ENCODE measurements at places on chromosomes 13 and 19.

- no peak for DNase-seq
Observed at GRCh38 chr13:59447031-59447430, 716.7 kb downstream of the DIAPH3 start.

- DNase-seq = no peak
Observed at GRCh38 chr13:22210134-22210930, 539.5 kb downstream of the FGF9 start.

- DNase-seq = no peak
Observed at GRCh38 chr13:45670189-45670885, 31.8 kb upstream of the CBY2 start.

DNA sequence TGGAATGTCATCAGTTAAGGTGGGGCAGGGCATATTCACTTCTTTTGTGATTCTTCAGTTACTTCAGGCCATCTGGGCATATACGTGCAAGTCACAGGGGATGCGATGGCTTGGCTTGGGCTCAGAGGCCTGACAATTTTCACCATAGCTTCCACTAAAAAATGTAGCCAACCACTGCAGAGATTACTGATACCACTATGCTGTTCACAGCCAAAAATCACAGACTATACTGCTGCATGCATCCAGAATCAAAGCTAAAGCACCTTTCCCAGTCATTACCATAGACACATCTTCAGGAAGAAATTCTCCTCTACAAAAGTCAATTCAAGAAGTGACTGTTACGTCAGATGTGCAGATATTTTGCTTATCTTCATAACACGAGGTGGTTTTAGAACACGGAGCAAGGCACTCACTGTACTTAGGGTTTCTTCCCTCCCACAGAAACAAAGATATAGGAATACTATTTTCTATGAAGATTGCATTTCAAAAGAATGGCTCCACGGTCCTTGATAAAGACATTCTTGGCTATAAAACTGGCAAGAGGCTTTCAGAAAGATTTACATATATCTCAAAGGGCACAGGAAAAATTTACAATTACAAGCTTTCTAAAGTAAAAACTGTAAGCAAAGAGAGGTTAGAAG, 1556.6 kb upstream of the PRR20A start:
- DNase-seq = no peak

GRCh38 chr13:29859971-29860370, 9.6 kb upstream of the UBL3 start:
- DNase-seq = no peak

GRCh38 chr13:22770891-22771290, 409.9 kb upstream of the SGCG start:
- no peak for DNase-seq

GRCh38 chr13:73492811-73493210, 434.0 kb downstream of the KLF5 start:
- no peak for DNase-seq

DNA sequence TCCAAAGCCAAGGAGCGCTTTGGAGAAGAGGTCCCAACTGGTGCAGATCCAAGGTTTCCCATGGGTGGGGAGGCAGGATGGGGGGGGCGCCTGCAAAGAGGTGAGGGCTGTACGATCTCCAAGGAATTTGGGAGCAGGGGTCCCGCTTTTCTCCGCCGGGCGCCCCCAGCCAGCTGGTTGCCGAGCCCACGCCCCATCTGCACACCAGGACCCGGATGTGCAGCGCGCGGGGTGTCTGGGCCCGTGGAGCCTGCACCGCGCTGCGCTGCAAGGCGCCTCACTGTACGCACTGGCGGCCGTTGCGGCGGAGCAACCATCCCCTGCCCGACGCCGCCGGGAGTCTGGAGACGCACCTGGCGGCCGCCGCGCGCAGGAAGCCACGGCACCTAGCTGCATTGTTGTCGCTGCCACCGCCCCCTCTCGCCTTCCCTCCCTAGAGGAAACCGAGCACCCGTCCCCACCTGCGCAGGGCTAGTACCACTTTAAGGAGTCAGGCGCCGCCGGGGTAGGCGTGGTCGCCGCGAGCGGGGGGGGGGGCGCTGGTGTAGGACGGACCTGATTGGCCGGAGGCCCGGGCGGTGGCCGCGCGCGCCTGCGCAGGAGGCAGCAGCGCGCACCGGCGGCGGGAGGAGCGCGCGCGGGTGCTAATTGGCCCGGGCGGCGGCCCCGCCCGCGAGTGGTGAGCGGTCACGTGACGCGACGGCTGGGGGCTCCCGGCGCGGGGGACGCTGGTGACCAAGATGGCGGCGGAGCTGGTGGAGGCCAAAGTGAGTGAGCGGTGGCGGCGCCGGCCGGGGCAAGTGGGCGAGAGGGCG, at the start of gene PIAS4:
TSS of gene PIAS4 (plus strand) at position 716 of the 815 bp plus-strand sequence. CDS start at position 741, 25 bp downstream.
- DNase-seq = peak; percentile 95

DNA sequence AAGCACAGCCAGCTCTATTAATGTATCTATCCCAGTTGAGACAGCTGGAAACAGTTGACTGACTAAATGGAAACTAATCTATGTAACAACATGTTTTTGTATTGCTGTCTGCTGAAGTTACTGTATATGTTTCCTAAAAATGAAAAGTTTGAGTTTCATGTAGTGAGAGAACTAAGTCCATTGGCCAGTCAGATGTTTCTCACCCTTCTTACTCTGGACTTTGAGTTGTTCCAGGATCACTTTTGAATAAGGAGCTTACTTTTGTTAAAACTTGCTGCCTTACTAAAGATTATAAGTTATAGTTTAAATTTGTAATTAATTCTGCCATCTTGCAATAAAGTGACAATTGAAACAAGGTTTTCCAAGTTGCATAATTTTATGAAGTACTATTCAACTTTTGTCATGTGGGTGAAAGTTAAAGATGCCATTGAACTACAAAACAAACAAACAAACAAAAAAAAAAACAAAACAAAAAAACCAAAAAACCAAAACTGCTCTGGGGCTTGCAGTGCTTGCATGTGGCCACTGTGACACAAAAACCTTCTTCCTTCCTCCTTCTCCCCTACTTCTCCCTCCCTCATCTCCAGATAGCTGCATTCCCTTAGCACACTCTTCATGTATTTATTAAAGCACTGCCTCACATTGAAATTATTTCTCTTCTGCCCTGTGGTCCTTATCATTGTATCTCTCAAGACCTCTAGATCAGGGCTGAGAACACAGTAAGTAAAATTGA, 15.3 kb downstream of the WDFY2 start:
- no peak for DNase-seq

DNA sequence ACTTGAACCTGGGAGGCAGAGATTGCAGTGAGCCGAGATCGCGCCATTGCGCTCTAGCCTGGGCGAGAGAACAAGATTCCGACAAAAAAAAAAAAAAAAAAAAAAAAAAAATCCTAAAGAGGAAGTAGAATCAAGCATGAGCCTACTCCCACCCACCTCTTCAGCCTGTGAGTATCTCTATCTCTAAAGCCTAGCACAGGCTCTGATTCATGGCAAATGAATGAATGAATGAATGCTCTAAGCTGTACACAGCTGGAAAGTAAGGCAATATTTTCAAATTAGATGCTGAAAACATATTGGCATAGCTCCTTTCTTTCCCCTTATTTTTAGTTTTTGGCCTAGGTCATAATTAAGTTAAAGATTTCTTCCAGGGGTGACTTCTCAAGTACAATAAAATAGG, 35.7 kb upstream of the FAM216B start:
- no peak for DNase-seq

GRCh38 chr13:35157143-35157755, 215.2 kb downstream of the NBEA start:
- peak; percentile 4 for DNase-seq

- DNase-seq = no peak
Observed at GRCh38 chr13:109412283-109412901, 374.0 kb downstream of the IRS2 start.

DNA sequence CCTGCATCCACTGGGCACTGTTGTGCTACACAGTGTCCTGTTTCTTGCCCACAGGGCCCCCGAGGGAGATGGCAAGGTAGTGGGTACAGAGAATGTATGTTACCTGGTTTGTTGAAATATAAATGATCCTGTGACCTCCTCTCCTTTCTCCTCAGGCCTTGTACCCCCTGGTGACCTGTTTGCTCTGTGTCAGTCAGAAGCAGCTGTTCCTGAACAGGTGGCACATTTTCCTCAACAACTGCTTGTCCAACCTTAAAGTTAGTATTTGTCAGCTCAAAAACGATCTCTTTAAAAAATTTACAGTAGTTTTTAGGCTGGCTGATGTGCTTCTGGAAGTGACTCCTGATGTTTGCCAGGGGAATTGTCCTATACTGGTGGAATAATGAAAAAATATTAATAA, 105.1 kb downstream of the FRY start:
- no peak for DNase-seq

DNA sequence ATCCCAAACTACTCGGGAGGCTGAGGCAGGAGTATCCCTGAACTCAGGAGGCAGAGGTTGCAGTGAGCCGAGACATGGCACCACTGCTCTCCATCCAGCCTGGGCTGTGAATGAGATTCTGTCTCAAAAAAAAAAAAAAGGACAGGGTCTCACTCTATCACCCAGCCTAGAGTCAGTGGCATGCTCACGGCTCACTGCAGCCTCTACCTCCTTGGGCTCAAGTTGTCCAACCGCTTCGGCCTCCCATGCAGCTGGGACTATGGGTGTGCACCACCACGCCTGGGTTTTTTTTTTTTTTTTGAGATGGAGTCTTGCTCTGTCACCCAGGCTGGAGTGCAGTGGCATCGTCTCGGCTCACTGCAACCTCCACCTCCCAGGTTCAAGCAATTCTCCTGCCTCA, 14.6 kb downstream of the MKNK2 start:
- no peak for DNase-seq

DNA sequence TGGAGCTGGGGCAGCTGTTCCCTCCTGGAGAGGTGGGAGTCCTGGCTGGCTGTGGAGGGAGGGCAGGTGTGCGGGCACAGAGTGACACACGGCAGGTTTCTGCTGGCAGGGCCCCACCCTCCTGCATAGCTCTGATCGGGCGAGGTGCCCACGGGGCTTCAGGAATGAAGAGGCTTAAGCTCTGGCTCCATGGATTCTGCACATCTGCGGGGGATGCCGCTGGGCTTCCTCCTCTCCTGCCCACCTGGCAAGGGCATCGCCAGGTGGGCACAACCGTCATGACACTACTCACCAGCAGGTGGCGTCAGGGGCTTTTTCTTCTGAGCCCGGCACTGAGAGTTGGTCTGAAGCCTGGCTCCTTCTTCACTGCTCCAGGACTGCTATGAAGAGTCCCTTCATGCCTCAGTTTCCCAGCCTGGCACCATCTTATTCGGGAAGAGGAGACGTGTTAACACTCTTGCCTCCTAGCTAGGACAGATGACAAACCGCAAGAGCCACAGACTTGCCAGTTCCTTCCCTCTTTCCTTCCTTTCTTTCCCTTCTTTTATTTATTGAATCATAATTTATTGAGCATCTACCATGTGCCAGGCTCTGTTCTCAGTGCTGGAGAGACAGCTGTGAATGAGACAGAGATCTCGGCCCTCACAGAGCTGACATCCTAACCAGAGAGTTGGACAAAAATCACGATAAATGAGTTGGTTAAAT, 15.2 kb upstream of the PAK4 start:
- peak; percentile 55 for DNase-seq

DNA sequence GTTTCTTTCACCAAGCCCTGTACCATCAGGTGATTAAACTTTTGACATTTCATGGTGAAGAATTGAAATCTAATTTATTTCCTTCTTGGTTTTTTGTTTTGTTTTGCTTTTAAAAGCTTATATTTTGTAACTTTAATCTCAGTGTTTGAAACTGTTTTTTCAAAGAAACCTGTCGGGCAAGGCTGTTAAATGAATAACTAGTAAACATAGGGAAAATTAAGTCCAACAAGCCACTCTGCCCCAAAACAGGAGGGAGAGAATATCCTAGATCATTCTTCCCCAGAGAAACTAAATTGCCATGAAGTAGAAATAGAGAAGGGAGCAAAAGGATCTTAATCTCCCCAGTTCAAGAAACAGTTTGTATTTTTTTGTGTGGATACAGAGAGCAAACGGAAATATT, 98.2 kb downstream of the FREM2 start:
- no peak for DNase-seq

DNA sequence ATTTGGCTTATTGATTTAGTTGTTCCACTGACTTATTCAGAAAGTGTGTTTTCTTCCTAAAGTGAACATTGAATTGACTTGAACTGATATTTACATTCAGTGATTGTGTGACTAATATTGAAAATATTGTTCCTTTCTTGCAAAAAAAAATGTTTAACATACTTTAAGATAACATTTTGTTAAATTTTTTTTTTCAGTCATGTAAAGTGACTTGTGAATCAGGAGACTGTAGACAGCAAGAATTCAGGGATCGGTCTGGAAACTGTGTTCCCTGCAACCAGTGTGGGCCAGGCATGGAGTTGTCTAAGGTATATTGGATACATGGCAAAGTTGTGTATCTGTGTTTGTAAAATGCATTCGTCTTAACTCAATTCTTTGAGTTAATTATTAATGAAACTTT, 22.9 kb downstream of the TNFRSF19 start:
- no peak for DNase-seq

GRCh38 chr13:75889427-75889826, 253.3 kb downstream of the LMO7 start:
- DNase-seq = no peak

DNA sequence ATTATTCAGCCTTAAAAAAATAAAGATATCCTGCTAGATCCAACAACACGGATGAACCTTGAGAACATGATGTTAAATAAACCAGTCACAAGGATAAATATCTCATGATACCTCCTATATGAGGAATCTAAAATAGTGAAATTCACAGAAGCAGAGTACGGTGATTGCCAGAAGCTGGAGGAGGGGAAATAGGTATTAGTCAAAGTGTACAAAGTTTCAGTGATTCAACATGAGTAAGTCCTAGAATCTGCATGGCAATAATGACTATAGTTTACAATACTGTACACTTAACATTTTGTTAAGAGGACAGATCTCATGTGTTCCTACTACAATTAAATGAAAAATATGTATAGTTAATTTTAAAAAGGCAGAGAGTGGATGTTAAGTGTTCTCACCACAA, 206.6 kb upstream of the SLC10A2 start:
- no peak for DNase-seq

- DNase-seq = no peak
Observed at GRCh38 chr19:47623921-47624391, 15.0 kb downstream of the BICRA start.

DNA sequence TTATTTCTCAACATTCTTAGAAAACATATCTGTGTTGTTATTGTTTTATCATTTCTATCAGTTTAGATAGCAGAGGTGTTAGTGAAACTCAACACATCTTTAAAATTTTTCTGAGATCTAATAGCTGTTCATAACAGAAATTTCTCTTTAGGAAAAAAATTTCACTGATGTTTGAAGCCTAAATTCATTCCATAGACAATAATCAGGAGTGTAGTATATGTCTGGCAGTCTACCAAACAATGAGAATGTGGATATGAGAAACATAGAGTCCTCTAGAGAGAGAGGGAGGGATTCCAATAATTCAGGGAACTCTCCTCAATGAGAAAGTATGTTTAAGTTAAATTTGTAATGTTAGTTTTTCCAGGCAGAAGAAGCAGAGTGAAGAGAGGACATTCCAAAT, 118.2 kb upstream of the EDNRB start:
- DNase-seq = no peak

- no peak for DNase-seq
Observed at GRCh38 chr19:13149628-13150186, 468 bp downstream of the STX10 start.

DNA sequence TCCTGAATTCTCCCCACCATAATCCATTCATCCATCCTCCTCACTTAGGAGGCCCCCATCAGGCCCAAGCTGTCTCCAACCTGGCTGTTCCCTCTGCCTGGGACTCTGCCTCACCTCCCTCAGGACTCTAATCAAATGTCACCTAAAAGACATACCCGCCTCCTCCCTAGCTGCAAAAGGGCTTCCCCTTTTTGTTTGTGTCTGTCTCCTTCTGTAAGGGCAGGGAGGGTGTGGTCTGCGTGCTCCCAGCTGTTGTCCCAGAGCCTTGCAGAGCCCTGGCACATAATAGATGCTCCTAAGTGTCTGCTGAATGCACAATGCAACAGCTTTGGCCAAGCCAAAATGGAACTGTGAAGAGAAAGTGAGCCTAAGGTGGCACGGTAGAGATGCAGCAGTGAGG, 4.4 kb downstream of the TRIR start:
- no peak for DNase-seq

All from stimulated activated CD4-positive, alpha-beta T cell treated with anti-CD3 and anti-CD28 coated beads, Interleukin-4, amount 100 ng/mL, for 48 hours (primary cell).